ENCODE measurements at places on chromosomes 5 and 9. TPM values are rescaled to one million over a fixed set of nuclear protein-coding genes. Genes with fewer than 3 reads are reported as not detected.

DNA sequence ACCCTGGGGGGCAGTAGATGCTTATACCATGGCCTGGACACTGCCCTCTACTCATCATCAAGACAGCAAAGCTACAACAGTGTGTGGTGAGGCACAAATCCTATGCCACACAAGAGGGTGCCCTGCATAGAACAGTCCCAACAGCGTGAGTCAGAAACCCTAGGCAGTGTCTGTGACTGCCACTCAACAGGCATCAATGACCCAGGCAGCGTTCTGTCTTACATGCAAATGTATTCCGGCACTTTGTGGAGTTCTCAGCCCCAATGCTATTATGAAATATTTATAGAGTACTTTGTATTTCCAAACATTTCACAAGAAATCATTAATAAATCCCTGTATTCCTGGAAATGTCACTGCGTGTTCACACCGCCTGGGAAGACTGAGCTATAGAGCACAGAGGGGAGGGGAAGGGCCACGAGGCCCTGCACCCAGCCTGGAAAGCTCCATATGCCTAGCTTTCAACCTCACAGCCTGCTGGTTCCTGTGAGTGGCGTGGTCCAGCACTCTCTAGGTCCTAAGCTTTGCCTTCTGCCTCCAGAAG is 77.7 kb downstream of the NIPSNAP3B start:
- no peak for DNase-seq

DNA sequence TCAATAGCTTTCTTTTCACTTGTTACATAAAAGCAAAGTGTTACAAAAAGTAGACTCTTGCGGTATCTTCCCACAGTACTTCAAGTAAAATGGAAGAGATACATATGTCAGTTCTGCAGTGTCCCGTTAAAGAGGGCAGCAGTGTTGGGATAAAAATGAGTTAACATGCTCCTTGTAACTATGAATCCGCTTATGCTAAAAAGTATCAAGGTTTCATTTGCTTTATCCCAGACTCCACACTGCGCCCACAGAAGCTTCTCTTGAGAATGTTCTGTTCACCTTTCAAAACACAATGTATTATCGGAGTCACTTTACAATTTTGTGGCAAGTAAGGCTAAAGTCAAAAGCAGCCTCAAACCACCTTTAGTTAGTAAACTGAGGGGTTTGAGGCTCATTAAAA is 790 bp downstream of the PTAR1 start:
- no peak for DNase-seq

DNA sequence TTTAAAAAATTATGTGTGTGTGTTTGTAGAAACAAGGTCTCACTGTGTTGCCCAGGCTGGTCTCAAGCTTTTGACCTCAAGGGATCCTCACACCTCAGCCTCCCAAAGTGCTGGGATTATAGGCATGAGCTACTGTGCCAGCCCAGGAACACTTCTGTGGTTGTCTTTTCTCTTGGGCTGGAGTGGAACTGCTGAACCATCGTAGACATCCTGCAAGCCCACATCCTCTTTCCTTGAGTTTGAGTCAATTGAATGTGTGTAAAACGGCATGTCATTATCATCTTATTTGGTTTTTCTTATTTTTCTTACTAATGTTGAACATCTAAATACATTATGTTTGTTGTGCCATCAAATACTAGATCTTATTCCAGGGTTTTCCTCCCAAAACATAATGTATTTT is 40.0 kb downstream of the EHMT1 start:
- DNase-seq: no peak

GRCh38 chr9:84622981-84623380 is 46.5 kb upstream of the NTRK2 start:
- no peak for DNase-seq

- no peak for DNase-seq
These were observed 1.1 kb upstream of the DAP start for GRCh38 chr5:10761933-10762775.

DNA sequence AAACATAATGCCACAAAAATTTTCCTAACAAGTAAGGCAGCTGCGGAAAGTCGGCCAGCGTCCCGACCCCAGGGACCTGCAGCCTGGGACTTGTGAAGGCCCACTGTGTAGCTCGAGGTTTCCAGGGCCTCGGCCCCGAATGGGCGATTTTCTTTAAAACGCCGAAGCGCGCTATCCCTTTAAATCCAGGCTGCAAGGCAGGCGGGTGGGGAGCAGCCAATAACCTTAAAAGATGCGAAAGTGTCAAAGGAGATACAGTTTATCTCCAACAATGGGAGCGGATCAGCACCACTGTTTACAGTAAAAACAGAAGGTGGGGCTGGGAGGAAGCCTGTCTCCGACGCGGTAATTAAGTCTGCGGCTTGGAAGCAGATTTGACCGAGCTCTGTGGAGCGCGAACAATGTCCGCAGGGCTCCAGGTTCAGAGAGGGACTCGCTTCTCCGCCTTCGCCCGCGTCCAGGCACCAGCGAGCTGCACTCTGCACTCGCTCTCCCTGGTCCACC is 1.7 kb upstream of the ZSWIM6 start:
- DNase-seq: no peak

DNA sequence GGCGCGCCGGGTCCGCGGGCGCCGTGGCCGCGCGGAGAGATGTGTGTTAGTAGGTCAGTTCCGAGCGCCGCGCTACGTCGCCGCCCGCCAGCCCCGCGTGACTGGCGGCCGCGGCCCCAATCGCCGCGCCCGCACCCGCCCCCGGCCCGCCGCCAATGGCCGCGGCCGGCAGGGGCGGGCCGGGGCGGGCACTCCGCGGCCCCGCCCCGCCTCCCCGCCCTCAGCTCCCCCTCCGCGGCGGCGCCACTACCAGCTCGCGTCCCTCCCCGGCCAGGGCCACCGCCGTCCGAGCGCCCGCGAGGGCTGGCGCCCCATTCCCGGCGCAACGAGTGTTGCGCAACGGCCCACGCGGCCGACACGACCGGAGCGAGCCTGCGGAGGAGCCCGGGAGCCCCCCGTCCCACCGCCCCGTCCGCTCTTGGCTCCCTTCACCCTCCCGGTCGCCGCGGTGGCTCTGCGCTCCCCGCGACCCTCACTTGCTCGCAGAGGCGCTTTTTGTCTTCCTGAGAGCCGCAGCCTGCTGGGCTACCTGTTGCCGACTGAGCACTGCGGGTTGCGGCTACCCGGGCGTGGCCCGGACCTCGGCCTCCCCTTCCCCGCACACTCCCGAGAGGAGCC is at the start of gene NFIL3:
Gene NFIL3 (minus strand): TSS at position 48 of the 618 bp plus-strand sequence. CDS start 13,098 bp downstream, outside the sequence.
- peak; percentile 71 for DNase-seq

- DNase-seq: no peak
These were observed 163.7 kb upstream of the GNA14 start for GRCh38 chr9:77811832-77812231.

DNA sequence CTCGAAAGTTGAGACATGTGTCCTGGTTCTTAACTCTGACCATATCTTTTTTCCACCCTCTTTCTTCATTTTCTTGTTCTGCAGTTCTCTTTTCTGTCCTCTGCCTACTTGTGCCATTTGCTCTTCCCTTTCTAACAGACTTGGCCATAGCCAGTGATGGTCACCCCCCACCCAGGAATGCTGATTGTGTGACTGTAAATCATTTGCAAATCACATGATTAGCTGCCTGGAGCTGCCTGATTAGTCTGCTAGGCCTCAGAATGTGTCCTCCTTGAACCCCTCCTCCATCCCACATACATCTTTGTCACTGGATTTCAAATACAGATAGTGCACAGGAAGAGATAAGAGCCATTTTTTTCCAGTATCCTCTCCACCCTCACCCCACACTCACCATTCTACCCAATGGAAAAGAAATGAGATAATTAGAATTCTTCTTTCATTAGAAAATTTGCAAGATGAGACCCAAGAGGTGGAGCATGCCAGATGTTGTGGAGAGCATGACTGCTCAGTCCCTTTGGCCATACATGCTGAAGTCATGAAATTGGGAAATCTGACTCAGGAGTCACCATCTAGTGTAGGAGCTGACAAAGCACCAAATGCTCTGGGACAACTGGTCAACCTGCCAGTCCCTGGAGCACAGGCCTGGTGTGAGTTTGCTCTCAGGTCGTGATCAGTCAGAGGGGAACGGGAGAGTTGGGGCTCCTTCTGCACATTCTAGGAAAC is 538.2 kb downstream of the CCDC171 start:
- no peak for DNase-seq

GRCh38 chr9:73845539-73845938 is 651.6 kb upstream of the RORB start:
- no peak for DNase-seq

GRCh38 chr5:137075163-137075970 is 423.8 kb downstream of the SPOCK1 start:
- peak; percentile 60 for DNase-seq

DNA sequence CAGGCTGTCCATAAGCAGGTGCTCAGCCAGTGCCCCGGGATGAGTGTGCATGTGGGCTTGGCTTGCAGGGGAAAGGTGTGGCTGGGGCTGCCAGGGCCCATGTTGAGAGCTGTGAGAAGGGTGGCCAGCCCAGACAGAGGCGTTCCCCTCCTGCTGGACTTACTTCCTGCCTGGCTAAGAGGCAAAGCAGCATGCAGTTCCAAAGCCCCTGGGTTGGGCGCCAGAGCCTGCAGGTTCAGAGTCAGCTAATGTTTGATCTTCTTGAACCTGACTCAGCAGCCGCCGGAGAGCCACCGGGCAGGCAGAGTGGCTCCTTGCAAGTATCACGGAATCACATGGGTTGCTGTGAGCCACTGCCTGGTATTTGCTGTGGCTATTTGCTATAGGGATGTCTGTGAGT is 168.4 kb upstream of the MAP1B start:
- no peak for DNase-seq

DNA sequence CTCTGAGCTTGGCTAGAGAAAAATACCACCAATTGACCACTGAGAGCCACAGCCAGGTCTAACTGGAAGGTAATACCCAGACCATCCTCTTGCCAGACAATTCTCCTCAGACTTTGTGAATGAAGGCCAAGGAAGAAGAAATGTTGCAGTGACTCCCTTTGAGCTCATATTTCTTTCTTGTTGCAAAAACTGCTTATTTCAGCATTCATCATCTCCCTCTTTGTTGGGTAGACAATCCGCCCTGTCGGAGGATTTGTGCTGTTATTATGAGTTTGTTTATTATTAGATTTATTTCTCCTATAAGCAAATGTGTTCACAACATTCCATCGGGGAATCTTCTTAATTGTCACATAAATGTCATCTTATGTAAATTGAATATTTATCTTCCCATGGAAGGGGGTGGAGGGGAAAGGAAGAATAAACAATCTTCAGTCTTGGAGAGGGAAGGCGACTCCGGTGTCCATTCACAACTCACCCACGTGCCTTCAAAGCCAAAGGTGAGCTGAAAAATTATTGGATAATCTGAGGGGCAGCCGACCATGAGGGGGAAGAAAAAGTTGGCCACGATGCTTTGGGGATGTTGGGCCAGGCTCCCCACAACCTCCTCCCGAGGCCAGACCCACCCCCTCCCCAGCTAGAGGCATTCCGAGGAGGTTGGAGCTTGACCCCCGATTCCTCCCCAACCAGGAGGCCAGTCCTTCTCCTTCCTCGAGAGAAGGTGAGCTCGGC is 1.8 kb upstream of the JADE2 start:
- DNase-seq: peak; percentile 29

- no peak for DNase-seq
These were observed 6.8 kb downstream of the FBP2 start for GRCh38 chr9:94586814-94587213.

DNA sequence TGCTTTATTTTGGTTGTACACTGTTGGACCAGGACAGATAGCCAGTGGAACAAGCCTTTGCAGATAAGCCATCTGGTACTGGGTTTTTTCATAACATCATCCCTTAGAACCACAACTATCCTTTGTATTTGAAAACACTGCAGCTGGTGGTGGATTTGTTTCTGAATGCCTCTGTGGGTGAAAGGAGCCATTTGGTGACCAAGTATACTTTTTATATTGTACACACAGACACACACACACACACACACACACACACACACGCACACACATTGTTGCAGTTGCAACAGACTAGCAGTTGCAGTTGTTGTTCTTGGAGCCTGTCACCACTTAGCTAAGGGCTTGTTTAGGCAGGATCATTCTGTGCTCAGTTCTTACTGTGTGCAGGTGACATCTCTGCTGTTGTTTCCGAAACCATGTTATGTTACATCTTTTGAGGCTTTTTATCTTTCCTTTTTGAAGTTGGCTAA is 22.9 kb upstream of the CAVIN4 start:
- no peak for DNase-seq

GRCh38 chr9:136395020-136395340 is 5.0 kb downstream of the SNAPC4 start:
- no peak for DNase-seq

DNA sequence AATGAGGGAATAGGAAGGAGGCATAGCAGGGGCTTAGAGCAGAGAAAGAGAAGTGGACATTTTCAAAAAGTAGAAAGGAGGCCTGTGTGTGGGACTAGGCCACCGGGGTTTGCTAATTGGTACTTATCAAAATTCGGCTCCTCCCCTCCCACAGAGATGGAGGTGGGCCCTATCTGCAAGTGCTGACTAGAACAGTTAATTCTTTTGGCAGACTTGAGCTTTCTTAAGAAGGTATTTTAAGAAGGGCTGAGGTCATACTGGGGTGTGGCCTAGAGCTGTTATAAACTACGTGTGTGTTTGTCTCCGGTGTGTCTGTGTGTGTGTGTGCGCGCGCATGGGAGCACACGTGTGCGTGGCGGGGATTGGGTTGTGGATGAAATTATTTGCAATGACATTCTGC is 1086.5 kb downstream of the EFNA5 start:
- no peak for DNase-seq

DNA sequence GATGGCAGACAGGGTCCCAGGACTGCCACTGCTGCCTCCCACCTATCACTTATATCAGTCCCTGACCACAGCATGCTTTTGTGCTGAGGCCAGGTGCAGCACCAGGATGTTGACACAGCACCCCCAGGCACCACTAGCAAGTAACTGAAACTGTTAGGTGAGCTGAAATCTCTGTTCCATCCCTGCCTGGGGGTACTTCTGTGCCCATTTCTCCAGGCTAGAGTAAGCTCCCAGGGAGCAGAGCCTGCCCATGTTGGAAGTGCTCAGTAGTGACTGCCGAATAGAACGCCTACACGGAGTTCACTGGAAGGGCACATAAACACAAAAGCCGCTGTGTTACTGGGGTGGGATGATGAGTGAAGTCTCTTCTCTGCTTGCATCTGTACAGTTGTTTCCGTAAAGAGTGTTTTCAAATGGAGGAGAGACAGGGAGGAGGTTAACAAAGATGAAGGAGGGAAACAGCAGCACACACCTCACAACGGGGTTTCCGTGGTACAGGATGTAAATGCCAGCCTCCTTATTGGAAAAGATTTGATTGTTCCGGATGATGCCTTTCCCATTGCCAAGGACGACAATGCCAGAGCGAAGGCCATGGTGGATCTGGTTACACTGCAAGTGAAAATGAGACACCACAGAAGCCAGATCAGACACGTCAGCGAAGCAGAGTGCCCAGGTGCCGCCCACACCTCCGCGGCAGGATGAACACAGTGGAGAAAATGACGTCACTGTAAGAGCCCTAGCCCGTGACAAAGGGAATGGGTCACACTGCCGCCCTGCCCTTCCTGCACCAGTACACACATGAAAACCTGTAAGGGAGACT is 43.1 kb downstream of the POLR1E start:
- DNase-seq: no peak

MAP1B gene
- total RNA-seq: 195 TPM

NR6A1 gene
- total RNA-seq: 1.0 TPM

TMC1 gene
- 0.06 TPM for total RNA-seq

INSL4 gene
- 0.81 TPM for total RNA-seq

TLR4 gene
- 19.5 TPM for total RNA-seq

ITGA2 gene
- total RNA-seq: 5.2 TPM

SLC34A1 gene
- not detected for total RNA-seq

LRRC19 gene
- total RNA-seq: not detected

POLR3G gene
- total RNA-seq: 2.5 TPM

ARAP3 gene
- total RNA-seq: 8.1 TPM
